ENCODE measurements at places on chromosomes 5 and 9. TPM values are rescaled to one million over a fixed set of nuclear protein-coding genes. Genes with fewer than 3 reads are reported as not detected.

SPINK6 gene
- not detected for total RNA-seq

FAM221B gene
- not detected for total RNA-seq

DNA sequence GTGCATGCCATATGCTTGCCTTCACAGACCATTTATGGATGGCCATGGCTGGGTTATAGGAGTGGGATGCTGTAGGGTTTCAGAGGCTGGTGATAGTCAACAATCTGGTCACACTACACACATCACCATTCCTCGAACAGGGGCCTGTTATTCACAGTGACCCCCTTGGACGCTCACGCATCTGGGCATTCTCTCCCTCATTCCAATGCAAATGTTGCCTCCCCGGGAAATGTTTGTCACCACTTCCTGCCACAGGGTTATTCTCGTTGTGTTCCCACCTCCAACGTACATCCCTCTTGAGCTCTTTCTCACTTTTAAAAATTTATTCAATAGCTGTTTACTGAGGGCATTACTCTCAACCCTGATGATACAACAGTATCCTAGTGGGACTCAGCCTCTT is 135.4 kb downstream of the SCAMP1 start:
- H3K36me3 ChIP-seq, result no peaks in the 10 kb centered on the region
- DNase-seq, result no peak
- no peaks in the 10 kb centered on the region for H3K27me3 ChIP-seq

DNA sequence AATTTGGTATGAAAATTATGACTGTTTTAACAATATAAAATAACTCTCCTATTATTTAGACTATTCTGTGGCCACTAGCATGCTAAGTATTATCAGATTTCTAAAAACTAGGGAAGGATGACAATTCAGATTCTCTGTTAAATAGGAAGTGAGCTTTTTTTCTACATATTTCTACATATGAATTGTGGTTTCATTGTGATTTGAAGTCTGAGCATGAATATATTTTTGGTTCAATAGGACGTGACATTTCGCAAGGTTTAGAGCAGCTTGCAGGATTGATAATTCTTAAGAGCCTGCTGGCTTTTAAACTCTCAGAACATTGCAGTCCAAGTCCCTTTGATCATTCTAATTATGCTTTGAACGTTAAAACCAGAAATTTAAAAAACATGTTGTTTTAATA is 82.9 kb downstream of the ADGRV1 start:
- H3K4me1 ChIP-seq, result no peaks in the 10 kb centered on the region
- DNase-seq, result no peak
- no peak overlapping the region for H3K4me3 ChIP-seq
- no peaks in the 10 kb centered on the region for H3K27me3 ChIP-seq

- no peak for DNase-seq
- H3K36me3 ChIP-seq, result no peaks in the 10 kb centered on the region
- peak overlapping the region; percentile 91 for H3K4me3 ChIP-seq
Measured at GRCh38 chr9:76394960-76395252, 680 bp upstream of the RFK start.

- H3K4me3 ChIP-seq, result no peak overlapping the region
- no peak overlapping the region for H3K27ac ChIP-seq
- DNase-seq, result no peak
Measured at GRCh38 chr9:113955076-113955752, 79.1 kb downstream of the ZNF618 start.
